CD4-positive, alpha-beta T cell treated with Interleukin-15 for 4 hours (primary cell): ENCODE measurements at places on chromosomes 12 and 14.

DNA sequence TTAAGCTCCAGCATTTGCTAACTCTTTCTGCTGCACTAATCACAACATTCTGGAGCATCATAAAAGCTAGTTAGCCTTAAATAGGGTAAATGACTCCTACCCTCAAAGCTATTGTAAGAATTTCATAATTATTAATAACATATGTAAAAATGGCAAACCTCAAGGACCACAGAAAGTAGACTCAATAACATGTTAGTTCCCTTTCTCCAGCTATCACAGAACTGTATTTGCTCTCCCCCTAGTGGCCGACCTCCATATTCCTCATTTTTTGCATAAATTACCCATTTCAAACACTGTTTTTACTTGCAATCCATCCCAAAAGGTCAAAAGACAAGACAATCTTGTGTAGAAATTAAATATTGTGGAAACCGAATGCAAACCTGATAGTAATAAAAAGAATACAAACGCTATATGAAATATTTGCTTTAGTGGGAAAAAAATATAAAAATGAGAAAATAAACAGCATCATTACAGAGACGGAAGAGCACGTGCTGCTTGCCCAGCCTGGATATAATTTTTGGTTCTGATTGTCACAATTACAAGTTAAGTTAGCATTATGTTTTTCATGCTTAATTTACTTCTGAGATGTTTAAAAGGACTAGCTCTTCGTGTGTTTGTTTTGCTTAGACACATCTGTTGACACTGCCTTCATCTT lies 97.9 kb downstream of the RERGL start:
- DNase-seq, result no peak

- DNase-seq, result no peak
These were observed 10.5 kb upstream of the STAC3 start for GRCh38 chr12:57261428-57261865.

- no peak for DNase-seq
These were observed 75.6 kb downstream of the NTF3 start for GRCh38 chr12:5507401-5507935.

DNA sequence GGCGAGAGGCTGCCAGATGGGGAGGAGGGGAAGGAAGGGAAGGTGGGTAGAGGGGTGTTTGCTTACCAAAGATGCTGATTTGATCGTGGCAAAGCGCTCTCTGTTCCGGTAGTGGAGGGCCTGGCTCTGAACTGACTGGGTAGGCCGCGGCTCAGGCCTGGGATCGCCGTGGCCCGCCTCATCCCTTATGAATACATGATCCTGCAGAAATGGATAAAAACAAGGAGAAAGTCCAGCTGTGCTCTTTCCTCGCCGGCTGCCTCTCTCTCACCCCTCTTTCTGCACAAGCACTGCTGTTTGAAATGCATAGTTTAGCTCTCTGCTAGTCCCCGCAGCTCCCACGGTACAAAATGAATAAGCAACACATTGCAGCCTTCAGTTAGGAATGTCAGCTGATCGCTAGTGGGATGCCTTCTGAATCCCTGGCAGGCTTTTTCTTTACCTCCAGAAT lies 53.8 kb downstream of the PEBP1 start:
- no peak for DNase-seq

DNA sequence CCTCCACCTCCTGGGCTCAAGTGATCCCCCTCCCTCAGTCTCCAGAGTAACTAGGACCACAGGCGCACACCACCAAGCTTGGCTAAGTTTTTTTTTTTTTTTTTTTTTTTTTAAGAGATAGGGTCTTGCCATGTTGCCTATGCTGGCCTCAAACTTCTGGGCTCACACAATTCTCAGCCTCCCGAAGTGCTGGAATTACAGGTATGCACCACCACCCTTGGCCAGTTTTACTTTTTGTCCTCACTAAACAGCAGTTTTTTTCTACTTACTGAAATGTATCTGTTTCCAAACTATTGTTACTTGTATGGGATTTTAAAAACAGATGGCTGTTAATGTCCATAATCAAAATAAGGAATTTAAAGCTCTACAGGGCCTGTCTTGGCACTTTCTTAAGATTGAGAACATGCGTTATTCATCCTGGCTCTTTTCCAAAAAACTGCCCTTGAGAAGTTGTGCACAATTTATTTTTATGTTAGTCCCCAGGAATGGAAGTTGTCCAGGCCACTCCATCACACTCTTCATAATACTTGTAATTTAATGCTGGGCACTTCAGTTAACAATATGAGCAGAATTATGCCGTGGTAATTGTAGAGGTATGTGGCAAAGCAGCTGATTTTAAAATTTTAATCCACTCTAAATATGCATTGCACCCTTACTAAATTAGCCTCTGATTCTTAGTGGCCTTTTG lies 51.9 kb upstream of the REP15 start:
- DNase-seq, result no peak

GRCh38 chr12:70365648-70366518 lies at the start of gene KCNMB4:
KCNMB4 (plus strand) TSS chr12:70366290; CDS start chr12:70366735, 445 bp downstream.
- peak; percentile 57 for DNase-seq
